Activated naive CD4-positive, alpha-beta T cell treated with anti-CD3 and anti-CD28 coated beads, Interleukin-2, amount 50 U/mL, for 72 hours (primary cell): ENCODE measurements at places on chromosomes 4 and X.

GRCh38 chr4:25930731-25931354, 16.8 kb downstream of the SMIM20 start:
- DNase-seq: no peak

DNA sequence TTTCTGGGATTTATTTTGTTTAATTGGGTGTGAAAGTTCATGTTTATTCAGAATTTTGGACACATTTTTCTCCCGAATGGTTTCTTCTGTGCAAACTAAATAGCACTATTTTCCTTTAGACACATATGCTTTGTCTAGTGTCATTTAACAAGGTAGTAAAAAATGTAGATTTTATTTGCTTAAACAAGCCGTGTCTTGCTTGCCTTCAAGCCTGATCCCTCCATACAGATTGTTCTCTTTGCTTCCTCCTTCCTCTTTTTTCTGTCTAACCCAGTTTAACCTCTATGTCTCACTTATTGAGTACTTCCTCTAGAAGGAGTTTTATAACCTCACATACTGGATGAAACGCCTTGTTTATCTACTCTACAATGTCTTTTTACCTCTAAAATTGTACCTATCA, 211.8 kb downstream of the NPFFR2 start:
- no peak for DNase-seq

GRCh38 chrX:134734466-134734952, 76.2 kb upstream of the PLAC1 start:
- DNase-seq: no peak

DNA sequence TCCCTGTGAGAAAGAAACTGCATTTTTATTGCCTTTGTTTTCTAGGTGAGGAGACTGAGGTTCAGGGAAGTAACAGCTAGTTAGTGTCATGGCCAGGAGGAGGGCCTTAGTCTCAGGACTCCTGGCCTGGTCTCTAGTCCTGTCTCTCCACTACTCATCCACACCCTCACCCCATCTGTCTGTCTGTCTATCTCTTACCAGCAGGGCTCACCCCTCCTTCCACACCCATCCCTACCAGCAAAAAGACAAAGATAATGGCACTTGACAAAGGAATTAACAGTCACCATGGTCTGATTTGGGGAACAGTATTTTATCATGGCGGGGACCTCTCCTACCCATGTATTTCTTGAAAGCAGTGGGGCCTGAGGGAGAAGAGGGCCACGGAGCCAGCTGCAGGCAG, 125.8 kb downstream of the REPS2 start:
- DNase-seq: no peak
